Activated CD8-positive, alpha-beta memory T cell treated with anti-CD3 and anti-CD28 coated beads for 48 hours (primary cell): ENCODE measurements at places on chromosomes 3 and 15.

- no peak for DNase-seq
Observed at GRCh38 chr15:56984681-56985481, 66.4 kb downstream of the TCF12 start.

DNA sequence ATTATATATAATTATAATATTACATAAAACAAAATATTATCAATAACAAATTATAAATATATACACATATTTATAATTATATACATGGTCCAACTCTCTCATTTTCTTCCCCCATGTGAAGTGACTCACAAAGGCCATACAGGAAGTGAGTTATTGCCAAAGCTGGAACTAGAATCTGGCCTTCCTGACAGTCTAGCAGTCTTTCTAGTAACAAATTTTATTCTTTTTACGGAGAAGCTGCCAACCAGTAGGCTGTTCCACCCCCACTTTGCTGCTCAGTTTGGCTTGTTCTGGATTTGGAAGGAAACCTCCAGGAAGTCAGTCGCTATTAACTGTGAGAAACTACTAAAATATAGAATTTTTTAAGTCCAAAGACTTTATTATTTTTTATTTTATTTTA, 79.6 kb downstream of the DHX36 start:
- no peak for DNase-seq

DNA sequence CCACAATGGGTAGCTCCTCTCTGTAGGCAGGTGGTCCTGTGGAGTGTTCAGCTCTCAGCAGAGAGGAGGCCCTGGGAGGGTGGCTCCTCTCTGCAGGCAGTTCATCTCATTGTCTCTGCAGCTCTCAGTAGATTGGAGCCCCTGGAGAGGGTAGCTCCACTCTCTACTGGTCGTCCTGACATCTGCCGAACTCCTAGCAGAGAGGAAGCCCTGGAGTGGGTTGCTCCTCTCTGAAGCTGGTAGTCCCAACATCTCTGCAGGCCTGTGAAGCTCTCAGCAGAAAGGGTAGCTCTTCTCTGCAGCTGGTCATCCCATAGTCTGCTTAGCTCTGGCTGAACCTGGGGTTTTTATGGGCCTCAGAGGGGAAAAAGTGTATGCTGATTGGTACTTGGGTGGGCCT, 50.8 kb downstream of the EFCAB12 start:
- DNase-seq = no peak

DNA sequence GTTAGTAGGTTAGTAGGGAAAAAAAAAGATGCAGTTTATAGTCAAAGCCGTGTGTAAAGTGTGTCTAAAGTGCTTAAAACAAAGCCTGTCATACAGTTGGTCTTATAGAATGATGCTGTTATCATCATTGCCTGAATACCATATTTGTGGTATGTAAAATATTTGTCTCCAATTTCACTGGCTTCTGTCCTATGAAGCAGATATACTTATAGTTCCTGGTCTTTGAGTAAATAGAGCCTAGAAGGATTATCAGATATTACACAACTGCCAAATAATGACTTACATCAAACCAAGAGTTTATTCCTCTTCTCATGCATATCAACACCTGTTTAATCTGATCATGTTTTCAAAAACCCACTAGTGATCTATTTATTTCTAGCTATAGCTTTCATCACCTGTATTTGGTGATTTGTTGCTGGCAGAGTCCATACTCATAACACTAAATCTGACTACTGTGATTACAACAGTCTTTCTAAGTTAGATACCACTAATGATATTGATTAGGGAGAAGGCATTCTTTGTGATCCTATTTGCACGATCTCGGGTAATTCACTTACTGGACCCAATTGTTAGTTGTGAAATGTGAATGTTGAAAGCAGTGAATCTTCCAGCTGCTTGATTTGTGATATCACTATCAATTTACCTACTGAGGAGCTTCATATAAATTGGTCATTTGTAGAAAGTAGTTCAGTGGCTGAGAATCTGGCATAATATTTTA, 413.7 kb downstream of the LPP start:
- no peak for DNase-seq

GRCh38 chr15:73436613-73437012, 6.4 kb upstream of the REC114 start:
- no peak for DNase-seq

GRCh38 chr15:31098491-31098917, 3.0 kb downstream of the TRPM1 start:
- no peak for DNase-seq

DNA sequence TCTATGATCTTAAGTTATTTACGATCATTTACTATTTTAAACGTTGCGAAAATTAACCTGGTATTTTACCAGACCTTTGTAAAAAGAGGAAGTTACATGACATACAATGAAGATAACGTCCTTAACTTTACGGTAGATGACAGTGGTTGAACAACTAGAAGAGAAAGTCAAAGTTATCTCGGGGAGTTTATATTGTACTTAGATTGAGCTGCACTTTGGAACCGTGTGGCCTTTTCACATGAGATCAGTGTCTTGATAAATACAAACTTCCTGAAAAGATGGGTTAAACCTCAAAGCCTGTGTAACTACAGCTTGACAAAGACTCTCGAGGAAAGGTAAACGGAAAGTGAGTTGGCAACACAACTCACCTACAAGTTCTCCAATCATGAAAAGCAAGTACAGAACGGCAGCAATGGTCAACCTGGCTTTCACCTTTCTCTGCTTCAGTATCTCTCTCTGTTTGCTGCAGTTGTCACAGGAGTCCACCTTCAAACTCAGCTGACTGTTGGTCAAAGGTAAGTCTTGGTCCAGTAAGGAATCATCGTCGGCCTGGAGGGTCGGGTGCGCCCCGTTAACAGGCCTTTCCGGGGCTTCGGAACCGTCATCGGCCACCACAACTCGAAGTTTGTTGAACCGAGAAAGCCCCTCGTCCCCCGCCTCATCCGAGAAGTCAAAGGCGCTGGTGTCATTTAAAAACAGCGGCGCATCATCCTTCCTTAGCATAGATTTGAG, 793 bp downstream of the SLC30A4 start:
- no peak for DNase-seq

DNA sequence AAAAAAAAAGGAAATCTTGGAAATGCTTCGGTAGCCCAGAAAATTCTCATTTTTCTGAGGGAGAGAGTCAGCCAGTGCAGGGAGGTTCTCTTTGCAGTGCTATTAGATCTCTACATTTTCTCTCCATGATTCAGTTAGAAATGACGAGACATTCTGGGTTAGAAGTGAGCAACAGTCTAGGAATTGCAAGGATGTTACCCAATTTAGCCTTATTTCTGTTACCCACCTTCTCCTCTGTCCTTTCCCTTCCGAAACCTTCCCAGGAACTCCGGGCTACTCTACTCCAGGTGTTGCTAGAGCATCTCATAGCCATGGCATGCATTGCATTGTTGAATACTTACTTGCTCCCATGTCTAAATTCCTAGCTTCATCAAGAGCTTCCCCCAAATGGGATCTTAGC, 106.8 kb downstream of the EDEM1 start:
- no peak for DNase-seq

DNA sequence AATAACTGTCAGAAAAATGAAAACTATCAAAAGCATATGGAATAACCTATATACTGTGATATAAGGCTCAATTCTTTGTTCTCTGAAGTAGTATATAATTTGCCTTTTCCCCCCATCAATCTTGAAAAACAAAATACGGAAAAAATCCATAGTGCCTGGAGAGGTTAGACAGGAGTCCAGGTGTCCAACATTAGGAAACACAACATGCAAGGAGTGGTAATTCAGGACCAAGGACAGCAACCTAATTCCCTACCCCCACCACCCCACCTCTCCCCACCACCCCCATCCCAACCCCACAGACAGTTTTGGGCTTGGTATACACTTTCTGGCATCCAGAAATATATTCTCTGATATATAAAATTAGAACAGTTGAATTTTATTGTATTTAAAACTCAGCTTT, 55.1 kb upstream of the SLC25A26 start:
- no peak for DNase-seq

GRCh38 chr3:127690106-127690505, 17.4 kb downstream of the ABTB1 start:
- no peak for DNase-seq
